ENCODE measurements at places on chromosomes 11 and 22. TPM values are rescaled to one million over a fixed set of nuclear protein-coding genes. Genes with fewer than 3 reads are reported as not detected.

TEX54 gene
- total RNA-seq = not detected

UBQLNL gene
- 2.3 TPM for total RNA-seq

NCF4 gene
- 36.8 TPM for total RNA-seq

HTR3A gene
- total RNA-seq = 0.33 TPM

NCAM1 gene
- 3.6 TPM for total RNA-seq

ACAD8 gene
- total RNA-seq = 46.2 TPM

CKAP5 gene
- total RNA-seq = 32.1 TPM

TUBA8 gene
- total RNA-seq = 14.7 TPM

TAGLN gene
- 602 TPM for total RNA-seq

RFPL2 gene
- not detected for total RNA-seq

P2RX6 gene
- total RNA-seq = not detected

HBB gene
- 143 TPM for total RNA-seq

PPFIA1 gene
- total RNA-seq = 52.2 TPM

All from breast epithelium (tissue), 4 donors.